Posterior cingulate gyrus (tissue), 11 donors: ENCODE measurements at places on chromosomes 3 and 15.

DNA sequence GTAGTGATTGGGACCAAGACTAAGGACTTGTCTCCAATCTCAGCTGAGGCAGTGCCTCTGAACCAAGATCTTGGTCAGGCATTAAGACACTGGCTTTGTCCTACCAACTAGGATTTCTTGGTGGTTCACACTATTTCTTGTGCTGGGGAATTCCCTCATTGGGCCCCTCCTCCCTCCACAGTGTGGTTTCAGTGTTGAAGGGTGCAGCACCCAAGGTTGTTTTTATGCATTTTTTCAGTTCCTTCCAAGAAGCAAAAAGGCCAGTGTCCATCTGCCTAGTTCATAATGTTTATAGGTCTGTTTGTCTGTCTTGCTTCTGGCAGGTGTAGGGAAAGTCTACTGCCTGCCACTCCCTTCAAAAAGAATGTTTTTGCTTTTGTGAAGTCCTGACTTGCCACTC, 10.6 kb upstream of the ITPKA start:
- no peak for DNase-seq

DNA sequence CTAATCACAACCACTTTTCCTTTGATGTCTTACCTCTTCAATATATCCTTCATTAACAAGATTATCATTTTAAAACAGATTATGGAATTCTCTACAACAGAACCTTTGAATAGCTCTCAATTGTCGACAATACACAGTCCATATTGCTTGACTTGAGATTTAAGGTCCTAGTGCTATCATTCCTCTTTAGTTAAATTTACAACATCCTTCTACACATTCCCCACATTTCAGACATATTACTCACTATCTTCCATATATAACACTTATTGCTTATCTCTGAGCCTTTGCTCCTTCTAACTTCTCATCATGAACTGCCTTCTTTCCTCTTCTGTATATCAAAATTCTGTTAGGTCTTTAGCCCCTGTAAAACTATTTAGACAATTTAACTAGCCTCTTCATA, 247.0 kb downstream of the STXBP5L start:
- no peak for DNase-seq

- DNase-seq, result no peak
Measured at GRCh38 chr15:81781395-81781794, 264.4 kb downstream of the MEX3B start.

- no peak for DNase-seq
Measured at GRCh38 chr3:44436181-44436580, 41.3 kb downstream of the ZNF445 start.

GRCh38 chr15:79897380-79897678, 515 bp upstream of the MTHFS start:
- DNase-seq, result no peak

- no peak for DNase-seq
Measured at GRCh38 chr3:13372126-13372525, 48.0 kb downstream of the NUP210 start.

- DNase-seq, result peak; percentile 47
Measured at GRCh38 chr3:172138792-172139507, 99.6 kb downstream of the FNDC3B start.

- no peak for DNase-seq
Measured at GRCh38 chr3:4407941-4408340, 59.1 kb downstream of the SUMF1 start.

- DNase-seq, result peak; percentile 99
Measured at GRCh38 chr15:45200001-45200798, 12.4 kb upstream of the SHF start.

GRCh38 chr3:24086617-24087404, 141.7 kb downstream of the NR1D2 start:
- DNase-seq, result no peak

- DNase-seq, result no peak
Measured at GRCh38 chr3:37888421-37888820, 26.7 kb downstream of the CTDSPL start.

DNA sequence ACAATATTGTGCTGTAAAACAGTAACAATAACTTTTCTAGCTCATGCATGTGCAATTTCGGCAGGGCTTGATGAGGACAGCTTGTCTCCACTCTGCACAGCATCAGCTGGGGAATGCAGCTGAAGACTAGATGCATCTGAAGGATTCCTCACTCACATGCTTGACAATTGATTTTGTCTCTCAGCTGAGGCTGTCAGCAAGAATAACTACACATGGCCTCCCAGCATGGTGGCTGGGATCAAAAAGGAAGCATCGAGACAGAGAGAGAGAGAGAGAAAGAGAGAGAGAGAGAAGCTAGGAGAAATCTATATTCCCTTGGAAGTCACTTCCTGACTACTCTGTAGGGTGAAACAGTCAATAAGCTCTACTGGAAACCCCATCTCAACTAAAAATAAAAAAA, 487.1 kb downstream of the PLOD2 start:
- no peak for DNase-seq
